ELF-1 (cell line): ENCODE measurements at places on chromosomes 3 and 15.

DNA sequence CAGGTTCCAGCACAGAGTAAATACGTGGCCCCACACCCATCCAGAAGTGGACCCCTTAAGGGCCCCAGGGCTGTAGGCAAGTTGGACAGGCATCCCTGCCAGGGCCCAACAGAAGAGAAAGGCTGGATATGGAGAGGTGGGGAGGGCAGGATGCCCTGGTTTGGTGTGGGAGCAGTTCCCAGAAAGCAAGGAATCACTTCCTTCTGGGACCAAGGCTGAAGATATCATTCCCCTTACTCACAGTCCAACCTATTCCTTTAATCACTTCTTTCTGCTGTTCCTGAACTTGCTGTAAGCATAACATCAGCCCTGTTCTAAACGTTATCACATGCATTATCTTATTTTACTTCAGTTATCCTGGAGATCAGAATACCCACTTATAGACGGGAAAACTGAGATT, 6.1 kb upstream of the MESP2 start:
- no peak for DNase-seq

DNA sequence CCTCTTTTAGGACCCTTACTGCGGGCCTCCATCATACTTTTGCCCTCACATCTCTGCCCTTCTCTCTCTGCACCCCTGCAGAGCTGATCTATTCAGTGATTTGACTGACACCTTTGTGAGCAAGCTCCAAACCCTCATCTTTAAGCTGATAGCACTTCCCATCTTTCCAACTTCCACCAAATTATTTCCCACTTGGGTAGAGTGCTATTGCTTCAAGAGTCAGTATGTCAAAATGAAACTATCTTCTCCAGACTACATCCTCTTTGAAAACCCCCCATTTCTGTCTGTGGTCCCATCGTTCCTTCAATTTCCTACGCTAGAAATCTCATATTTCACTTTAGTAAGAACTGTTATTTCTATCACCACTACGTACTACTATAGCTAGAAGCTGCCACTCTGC, 19.7 kb downstream of the ZWILCH start:
- DNase-seq = no peak

DNA sequence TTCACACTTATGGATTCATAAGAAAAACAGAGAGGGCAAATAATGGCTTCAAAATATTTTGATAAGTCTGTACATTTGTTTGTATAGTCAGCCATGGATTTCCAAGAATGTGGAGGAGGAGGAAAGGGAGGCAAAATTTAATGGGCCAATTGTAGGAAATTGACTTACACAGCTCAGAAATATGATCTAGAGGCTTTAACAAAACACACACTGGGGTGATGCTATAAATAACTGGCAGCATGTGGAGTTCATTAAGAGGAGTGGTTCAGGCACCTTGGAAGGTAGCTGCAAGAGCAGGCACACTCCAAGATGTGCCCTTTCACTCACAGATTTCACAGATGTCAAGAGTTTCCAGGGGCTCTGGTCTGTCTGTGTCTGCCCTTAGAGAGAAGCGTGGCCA, 193.4 kb upstream of the RASGRP1 start:
- no peak for DNase-seq

- DNase-seq = no peak
Observed at GRCh38 chr3:15804553-15805095, 6.8 kb upstream of the ANKRD28 start.

GRCh38 chr3:64993781-64994180, 306.0 kb upstream of the ADAMTS9 start:
- DNase-seq = no peak

DNA sequence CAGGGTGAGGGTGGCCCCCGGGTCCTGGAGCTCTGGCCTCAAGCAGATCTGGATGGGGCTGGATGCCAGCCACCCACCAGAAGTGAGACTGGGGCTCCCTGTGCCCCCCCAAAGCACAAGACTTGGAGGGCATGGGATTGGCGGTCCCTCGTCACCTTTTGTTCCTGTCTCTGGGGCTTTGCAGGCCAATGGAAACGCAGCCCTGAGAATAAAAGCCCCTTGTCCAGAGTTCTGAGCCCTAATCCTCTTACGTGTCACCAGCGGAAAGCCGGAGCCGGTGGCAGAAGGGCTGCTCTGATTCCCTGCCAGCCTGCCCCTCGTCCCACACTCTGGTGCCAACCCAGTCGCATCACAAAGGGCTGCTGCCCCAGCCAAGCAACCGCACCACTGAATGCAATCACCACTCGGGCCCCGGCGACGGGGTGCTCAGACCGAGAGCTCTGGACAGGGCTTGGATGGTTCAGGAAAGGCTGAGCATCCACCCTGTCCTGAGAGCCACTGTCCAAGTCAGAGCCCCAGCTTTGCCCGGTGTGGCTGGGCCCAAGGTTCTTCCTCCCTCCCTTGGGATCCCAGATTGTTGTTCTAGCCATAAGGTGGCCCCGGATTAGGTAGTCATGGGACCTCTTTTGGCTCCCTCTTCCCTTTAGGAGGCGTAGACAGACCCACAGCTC, 22.8 kb upstream of the ELP6 start:
- no peak for DNase-seq

GRCh38 chr3:170689296-170689829, 103.5 kb upstream of the SLC7A14 start:
- peak; percentile 86 for DNase-seq

DNA sequence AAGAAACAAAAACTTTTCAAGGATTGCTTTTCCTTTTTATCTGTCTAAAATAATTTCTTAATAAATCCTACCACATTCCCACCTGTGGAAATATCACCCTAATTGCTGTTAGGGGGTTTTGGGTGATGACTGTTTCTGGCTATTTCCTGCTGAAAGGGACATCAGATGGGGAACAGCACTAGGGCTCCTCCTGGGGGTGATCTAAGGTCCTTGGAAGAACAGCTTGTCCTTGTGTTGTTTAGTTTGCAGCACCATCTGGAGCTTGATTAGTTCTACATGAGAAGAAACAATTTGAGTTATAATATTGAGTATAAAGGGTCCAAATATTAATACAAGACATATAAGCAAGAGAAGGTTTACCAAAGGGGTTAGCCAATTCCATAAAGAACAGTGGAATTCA, 18.7 kb downstream of the OR5H15 start:
- DNase-seq = peak; percentile 13

DNA sequence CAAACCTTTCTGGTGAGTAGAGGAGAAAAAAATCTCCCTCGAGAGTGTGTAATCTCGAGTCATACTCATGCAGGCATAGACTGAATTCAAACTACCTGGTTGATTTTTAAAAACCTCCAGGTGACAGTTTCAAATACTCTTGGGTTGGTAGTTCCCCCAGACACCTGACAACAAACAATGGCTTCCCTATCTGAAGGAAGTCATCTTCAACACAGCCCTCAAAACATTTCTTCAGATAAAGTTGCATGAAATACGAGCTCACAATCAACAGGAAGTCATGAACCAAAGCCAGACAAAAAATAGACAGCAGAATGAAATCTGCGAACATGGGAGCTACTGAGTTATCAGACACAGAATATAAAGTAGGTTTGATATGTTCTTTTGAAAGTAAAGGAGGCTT, 112.8 kb downstream of the ST8SIA2 start:
- no peak for DNase-seq

- no peak for DNase-seq
Observed at GRCh38 chr15:80588801-80589200, 106.3 kb upstream of the ABHD17C start.

- DNase-seq = no peak
Observed at GRCh38 chr3:59189939-59190338, 140.1 kb upstream of the CFAP20DC start.

DNA sequence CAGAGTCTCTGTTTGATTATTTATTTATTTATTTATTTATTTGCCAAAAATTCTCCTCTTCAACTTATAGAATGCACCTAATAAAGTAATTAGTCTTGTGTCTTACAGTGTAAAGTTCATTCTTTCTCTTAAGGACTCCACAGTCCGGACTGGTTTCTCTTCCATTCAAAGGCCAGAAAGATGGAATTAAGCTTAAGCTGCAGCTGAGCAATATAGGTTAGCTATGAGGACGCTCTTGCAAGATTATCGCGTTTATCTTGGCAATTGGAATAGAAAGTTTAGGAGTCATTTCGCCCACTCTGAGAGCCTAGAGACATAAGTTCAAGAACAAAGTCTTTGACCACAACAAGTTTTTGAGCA, 15.0 kb downstream of the TAGLN3 start:
- DNase-seq = no peak

GRCh38 chr3:4314688-4315087, 11.5 kb downstream of the SETMAR start:
- DNase-seq = no peak

GRCh38 chr3:87900061-87900460, 158.7 kb downstream of the CGGBP1 start:
- DNase-seq = no peak

- DNase-seq = no peak
Observed at GRCh38 chr3:161893972-161894371, 397.4 kb downstream of the OTOL1 start.

DNA sequence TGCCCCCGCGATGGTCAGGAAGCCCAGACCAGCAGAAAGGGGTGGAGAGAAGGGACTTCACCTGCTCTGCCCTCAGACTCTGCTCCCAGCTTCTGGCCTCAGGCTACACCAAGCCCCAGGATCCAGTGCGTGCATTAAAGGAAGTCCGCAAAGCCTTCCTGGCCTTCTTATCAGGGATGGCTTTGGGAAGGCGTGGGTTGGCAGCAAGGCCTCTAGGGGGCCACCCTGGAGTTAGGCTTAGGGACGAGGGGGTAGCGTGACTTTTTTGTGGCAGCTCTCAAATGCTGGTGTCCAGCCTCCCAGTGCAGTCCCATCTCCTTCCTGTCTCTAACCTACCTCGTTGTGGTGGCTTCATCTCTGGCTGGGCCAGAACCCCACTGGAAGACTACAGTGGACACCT, 18.9 kb upstream of the RPL29 start:
- peak; percentile 64 for DNase-seq

DNA sequence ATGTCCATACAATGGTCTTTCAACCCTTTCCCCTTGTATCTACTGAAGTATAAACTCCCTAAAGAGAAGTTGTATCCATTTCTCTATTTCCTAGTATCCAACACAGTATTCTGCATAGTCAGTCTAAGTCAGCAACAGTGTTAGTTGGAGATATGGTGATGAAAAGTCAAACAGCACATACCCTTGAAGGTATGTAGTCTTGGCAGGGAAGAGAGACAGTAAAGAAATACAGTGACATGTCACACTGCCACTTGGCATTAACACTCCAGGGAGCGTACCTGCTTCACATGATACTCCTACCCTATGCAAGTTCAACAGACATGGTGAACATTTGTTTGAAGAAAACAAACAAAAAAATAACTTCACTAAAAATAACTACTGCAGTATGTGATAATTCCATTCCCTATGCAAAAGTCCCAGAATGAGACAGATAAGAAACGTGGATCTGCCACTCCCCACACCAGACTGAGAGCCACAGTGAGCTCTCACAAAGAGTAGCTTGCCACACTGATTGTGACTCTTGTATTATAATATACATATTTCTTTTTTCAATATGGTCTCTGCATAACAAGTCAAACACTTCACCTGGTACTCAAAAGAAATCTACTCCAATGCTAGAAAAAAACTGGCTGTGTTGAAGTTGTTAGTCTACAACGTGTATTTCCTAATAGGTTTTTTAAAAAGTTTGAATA, 5.9 kb downstream of the PDCD10 start:
- no peak for DNase-seq

DNA sequence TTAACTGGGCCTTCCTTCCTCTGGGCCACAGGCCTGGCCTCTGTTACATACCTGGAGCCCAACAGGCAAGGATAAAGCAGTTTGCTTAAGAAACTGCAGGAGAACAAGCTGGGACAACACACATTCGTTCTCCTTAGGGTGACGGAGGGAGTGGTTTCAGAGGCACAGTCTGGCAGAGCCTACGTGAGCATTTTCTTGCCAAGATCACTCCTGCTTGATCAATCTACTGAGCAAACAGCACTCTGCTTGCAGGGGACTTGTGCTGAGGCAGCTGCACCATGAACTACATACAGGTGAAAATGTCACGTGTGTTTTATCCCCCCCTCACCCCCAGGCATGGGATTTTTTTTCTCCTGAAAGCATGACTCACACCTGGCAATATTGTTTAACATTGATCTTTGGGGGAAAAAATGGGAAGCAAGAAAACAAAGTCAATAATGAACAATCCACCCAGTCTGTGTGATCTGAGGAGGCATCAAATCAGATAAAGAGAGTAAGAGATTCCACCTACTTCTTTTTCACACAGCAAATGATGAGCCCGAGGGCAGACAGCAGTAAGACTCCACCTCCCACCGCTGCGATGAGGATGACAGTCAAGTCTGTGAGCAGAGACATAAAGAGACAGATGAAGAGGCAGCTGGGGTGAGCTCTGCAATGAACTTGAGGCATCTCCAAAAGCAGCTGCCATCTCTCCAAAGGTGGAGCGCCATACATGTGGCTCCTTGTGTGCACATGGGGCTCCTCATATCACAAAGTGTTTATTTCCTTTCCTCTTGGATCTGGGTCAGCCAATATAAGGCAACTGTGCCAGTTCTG, 57.4 kb downstream of the CDCP1 start:
- peak; percentile 28 for DNase-seq
